ENCODE measurements at places on chromosomes 3 and 15.

GRCh38 chr15:98286200-98286599, 325.7 kb downstream of the ARRDC4 start:
- DNase-seq = no peak

GRCh38 chr3:15345608-15346137, 13.3 kb upstream of the SH3BP5 start:
- no peak for DNase-seq

DNA sequence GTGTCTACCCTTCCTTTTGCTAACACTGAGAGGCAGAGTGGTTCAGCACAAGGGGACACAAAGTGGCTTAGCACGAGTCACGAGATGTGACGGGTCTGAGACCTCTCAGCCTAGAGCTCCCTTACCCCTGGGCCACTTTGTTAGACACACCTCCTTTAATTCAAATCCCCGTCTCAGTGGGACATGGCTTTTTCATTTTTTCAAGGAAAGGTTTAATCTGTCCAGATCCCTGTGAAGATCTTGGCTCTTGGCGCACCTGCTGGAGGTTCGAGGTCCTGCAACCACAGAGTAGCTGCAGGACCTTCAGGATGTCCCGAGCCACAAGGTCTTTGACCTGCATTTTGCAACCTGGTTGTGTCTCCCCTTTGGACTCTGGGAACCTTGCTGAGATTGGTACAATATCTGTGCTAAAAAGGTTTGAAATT, 52.0 kb downstream of the LPP start:
- no peak for DNase-seq

DNA sequence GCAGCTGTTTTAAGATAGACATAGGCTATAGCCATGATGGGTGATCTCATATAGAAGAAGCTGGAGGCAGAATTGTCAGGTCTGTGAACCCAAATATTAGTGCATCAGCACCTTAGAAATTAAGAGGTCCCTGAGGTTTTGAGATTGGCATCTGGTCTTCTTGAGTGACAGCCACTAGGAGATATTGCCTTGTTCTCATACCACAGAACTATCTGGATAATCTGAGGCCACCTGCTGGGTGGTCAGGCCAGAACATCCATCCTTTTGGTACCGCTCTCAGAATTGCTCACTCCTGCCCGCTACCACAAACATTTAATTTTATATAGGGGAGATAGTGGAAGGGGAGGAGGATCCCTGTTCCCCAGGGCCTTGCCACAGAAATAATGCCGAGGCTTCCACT, 210.6 kb upstream of the ZPLD1 start:
- DNase-seq = no peak

GRCh38 chr3:33428734-33429133, 11.5 kb downstream of the UBP1 start:
- no peak for DNase-seq

- no peak for DNase-seq
Measured at GRCh38 chr3:195385526-195385925, 57.3 kb downstream of the ACAP2 start.

Measured in stimulated activated CD8-positive, alpha-beta memory T cell treated with anti-CD3 and anti-CD28 coated beads, Interleukin-7, amount 100 ng/mL, for 1 hour (primary cell).